Stimulated activated naive CD8-positive, alpha-beta T cell treated with anti-CD3 and anti-CD28 coated beads, Interleukin-15, Interleukin-2, amounts not matched to agents 100 U/mL and 50 U/mL, for 24 hours (primary cell): ENCODE measurements at places on chromosomes 16 and 17.

DNA sequence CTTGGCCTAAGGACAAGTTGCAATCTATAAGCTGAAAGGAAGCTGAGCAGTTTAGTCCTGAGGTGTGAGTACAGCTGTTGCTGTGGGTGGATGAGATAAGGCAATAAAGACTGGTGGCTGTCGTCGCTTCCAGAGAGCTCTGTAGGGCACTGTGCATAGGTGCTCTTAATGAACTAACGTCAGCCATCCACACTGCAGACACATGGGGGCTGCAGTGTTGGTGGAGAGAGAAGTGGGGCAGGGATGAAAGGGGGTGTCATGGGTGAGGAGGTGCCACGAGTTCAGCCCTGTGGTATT, 139.9 kb upstream of the IRX3 start:
- DNase-seq: no peak

DNA sequence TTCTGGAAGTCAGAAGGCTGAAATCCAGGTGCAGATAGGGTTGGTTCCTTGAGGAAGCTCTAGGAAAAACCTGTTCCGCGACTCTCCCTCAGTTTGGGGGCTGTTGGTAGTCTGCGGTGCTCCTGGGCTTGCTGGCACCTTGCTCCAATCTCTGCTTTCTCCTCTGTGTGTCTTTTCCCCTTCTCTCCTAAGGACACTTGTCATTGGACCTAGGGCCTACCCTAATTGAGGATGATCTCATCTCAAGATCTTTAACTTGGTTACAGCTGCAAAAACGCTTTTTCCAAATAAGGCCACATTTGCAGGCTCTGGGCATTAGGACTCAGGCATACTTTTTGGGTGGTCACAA, 12.9 kb upstream of the CACNG4 start:
- no peak for DNase-seq

DNA sequence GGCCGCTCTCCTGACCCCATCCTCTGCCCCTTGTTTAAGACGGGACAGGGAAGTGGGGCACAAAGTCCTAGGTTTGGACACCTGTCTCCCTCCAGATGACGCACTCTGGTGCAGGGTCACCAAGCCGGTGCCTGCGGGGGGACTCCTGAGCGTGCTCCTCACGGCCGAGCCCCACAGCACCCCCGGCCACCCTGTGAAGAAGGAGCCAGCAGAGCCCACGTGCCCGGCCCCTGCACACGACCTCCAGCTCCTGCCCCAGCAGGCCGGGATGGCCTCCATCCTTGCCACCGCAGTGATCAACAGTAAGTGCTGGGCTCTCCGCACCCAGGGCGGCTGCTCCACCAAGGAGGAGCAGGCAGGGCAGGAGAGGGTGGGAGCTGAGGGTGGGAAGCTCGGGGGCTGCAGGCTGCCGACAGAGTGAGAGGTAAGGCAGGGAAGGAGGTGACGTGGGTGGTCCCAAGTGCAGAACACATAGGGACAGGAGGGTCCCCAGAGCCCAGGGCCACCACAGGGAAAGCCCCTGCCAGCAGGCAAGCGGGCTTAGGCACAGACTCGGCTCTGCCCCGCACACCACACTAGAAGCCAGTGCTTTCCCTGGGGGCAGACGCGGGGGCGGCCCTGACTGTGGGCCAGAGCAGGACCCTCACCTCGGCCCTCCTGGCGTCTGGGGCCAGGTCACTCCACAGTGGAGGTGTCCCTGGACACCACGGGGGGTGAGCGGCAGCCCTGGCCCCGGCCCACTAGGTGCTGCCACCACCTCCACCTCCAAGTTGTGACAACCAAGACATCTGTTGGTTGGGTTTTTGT, 42.1 kb upstream of the ZC3H18 start:
- DNase-seq: no peak

DNA sequence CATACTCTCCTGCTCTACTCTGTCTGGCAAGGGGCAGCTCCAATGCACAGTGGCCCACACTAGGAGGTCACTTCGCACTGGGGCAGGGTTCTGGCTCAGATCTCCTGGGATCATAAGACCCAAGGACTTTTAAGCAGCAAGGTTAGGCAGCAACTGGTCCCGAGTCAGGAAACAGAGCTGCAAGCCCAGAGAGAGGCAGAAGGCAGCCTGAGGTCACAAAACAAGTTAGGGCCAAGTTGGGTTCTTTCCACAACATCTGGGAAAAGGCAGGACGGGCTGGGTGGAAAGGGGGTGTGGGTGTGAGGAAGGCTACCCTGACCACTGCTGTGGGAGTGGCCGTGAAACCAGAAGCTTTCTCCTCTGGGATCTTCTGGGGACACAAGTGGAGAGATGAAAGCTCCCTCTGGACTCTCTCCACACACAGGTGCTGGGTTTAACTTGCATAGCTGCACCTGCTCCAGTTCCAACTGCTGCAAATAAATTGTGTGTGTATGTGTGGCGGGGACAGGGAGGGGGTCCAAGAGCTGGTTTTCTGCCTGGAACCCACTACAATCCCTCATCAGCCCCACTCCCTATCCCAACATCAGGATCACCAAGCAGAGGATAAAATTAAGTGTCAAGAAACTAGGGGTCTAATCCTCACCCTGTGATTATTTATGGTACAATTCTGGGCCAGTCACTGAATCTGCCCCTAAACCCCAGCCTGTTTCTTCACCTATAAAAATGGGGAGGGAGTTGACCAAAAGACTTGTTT, 8.0 kb upstream of the TSPOAP1 start:
- DNase-seq: peak; percentile 51

DNA sequence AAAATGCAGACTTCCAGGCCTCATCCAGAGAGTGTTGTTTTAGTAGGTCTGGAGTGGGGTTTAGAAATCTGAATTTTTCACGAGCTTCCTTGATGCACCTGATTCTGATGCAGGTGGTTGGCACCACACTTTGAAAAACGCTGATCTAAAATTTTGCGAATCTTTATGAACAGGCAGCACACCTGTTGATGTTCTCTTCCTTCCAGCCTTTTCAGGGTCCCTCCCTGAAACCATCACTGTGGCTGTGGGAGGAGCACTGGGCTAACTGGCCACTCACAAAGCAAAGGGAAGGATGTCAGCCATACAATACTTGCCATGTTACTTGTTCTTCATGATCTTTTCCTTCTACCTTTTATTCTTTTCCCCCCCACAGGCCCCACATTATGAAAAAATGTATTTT, 14.2 kb downstream of the LDAF1 start:
- DNase-seq: no peak

DNA sequence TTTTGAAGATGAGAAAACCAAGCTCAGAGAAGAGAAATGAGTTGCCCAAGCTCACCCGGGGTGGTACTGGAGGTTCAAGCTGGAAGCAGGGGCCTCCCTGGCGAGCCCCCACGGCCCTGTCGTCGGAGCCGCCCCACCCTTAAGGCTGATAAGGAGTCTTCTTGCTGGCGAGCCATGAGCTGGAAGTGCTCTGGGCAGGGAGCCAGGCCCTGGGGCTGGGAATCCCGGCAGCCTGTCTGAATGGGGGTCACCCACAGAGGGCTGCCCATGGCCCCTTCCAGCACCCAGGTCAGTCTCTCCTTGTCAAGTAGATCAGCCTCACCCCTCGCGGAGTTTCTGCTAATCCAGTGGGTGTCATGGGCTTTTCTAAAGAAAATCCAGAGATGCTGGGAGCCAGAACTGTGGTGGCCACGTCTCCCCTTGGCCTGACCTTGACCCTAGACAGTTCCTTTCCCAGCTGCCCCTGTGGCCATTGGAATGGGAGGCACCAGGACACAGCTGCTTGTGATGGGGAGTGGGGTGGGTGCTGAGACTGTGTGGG, 1.2 kb upstream of the P2RX1 start:
- DNase-seq: no peak

GRCh38 chr16:49586466-49587450, 213.2 kb downstream of the C16orf78 start:
- no peak for DNase-seq

GRCh38 chr17:71535321-71535720, 585.5 kb upstream of the SOX9 start:
- DNase-seq: no peak

DNA sequence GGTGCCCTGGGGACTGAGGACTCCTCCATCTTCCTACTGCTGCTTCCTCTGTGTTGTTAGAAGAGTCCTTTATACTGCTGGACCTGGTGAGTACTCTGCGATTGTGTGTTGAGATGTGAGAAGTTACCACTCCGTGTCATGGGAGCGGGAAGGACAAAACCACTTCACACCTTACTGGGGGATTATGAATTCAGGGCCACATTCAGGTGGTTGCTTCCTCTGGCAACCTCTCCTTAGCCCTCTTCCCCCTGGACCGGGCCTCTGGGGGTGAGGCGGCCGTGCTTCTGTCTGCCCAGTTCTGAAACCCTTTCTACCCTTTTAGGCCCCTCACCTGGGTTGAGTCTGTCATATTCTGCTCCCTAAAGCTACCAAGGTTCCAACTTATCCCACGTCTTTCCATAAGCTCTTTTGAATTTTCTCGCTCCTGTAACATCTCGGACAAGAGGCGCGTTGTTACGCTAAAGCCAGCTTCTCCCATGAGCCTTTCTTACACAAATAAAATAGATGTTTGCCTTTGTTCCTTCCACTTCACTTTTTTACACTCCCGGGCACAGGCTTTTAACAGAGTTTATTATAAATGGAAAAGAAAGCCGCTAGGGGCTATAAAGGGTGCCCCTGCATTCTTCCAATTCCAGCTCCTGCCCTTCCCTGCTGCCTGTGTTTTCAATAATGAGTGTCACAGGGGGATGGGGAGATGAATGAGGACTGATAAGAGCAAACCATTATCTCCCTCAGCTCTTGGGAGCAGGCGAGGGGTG, 20.7 kb upstream of the CDH13 start:
- no peak for DNase-seq

DNA sequence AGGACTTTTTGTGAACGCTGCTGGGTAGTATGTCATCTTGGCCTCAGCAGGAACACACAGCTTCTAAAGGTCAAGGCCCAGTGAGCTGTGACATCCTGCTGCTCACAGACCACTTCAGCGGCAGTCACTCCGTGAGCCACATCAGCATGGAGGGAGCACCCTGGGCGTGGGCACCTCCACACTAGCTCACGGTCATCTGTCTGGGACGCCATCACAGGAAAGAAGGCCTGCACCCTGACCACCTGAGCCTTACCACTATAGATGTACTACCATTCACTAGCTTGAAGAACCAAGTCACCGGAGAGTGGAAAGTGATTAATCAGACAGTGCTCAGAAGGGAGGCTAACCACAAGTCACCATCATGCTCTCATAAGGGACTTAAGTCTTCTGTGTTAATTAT, 3.3 kb downstream of the AXIN1 start:
- peak; percentile 38 for DNase-seq

- DNase-seq: no peak
Observed at GRCh38 chr16:25570131-25570530, 121.6 kb upstream of the HS3ST4 start.

GRCh38 chr16:66026787-66027330, 339.6 kb upstream of the CDH5 start:
- DNase-seq: no peak

DNA sequence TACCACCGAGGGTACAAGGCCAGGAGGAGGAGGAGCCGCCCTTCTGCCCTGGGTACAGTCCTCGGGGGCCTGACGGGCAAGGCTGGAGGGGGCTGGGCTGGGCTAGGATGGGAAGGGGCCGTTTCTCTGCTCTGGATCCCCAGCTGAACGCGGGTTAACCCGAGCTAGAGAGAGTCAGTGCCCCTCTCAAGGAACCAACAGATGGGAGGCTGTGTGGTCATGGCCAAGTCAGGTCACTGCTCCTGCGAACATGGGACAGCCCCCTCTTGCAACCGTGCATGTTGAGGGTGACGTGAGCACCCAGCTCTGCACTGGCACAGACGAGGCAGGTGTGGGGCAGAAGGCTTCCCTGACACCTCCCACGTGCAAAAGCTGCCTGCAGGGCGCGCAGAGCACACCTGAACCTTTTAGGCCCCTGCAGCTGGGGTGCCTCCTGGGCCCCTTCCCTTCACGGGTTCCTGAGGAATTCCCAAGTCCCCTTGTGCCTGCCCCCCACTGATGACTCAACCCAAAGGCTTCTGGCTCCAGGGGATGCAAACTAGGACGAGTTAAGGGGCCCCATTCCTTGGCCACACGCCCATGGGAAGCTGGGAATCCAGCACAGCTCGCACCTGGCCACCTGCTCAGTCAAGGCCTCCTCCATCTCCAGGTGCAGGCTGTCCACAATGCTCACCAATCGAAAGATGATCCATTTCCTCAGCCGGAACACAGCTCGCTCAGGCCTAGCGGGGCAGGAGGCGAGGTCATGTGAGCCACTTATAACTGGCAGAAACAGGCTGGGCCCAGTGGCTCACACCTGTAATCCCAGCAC, 6.3 kb downstream of the MYBBP1A start:
- DNase-seq: peak; percentile 3

DNA sequence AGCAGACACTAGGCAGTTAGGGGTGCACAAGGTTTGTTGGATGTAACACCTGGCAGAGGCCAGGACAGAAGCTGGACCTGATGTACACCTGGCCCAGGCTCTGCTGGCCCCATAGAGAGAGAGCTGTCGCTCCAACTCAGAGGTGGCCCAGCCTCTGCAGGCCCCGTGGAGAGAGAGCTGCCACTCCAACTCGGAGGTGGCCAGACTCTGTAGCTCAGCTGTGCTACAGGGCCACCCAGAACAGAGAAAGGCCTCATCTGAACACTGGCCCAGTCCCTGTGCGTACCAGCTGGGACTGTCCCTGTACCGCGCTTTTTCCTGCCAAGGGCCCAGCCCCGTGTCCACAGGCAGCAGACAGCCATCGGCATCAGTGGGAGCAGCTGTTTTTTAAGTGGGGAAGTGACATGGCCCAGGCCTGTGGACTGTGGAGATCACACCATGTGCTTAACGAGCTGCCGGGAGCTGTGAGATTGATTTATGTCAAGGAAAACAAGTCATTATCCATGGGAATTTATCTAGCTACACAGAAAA, 176.4 kb upstream of the CHMP6 start:
- DNase-seq: no peak

DNA sequence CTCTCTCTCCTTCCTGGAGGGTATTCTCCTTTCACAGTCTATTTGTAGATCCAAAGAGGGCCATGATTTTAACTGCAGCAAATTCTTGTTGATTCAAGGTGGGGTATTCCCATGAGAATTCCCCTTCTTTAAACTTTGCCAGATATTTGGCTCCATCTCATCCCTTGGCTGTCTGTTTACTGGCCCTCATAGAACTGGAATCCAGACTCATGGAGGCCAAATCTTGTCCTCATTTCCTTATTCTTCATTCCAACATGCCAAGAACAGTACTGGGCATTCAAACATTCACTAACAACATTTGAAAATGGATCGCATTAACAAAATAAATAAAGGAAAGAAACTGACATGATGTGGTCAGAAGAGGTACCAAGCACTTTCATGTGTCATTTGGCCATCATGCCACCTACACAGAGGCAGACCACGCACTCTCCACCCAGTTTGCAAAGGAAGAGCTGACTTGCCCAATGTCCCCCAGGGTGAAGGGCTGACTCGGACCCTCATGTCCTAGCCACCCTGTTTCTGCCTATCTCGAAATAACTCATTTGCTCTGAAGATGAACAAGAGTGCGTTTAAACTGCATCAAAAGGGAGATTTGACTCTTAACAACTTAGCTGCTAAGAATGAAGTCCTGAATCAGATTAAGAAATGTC, 23.1 kb upstream of the SLC35B1 start:
- no peak for DNase-seq

GRCh38 chr17:31216031-31216751, 80.8 kb downstream of the OMG start:
- no peak for DNase-seq

- DNase-seq: no peak
Observed at GRCh38 chr16:69796285-69797118, 34.4 kb downstream of the WWP2 start.
